ENCODE measurements at places on chromosomes 1 and 21.

DNA sequence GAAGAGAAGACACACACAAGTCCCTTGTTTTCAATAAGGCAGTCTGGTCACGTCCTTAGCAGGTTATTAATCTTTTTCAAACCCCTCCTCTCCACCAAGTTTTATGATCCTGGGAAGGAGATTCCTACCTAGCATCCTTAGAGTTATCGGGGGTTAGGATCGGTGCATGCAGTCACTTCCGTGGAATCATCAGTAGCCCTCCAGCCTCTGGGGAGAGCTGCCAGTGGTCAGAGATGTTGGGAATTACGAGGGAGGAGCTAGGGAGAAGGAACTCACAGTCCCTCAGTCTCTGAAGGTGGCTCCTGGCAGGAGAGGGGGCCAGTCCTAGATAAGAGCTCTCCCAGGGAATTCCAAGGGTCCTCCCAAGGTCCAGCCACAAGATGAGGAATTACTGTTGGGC is 57.7 kb upstream of the ATP5PO start:
- no peak for DNase-seq

GRCh38 chr1:117544509-117545109 is 61.2 kb upstream of the TENT5C start:
- DNase-seq = no peak

DNA sequence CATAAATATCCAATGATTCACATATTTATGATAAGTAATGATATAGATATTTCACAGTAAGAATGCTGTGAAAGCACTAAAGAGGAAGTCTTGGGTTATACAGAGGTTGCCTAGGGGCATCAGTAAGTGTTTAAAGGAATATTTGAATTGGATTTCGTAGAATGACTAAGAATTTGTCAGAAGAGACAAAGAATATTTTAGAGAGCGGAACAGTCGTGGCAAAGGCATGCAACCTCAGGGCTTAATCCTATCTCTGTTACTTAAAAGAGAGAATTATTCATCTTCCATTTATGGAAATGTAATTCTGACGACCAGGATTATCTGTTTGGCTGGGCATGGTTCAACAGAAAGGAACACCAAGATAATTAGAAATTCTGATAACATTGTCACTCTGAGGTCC is 171.9 kb upstream of the NR5A2 start:
- no peak for DNase-seq

GRCh38 chr1:52055866-52056162 is 281 bp upstream of the BTF3L4 start:
- no peak for DNase-seq

- no peak for DNase-seq
These were observed 2.1 kb downstream of the TIE1 start for GRCh38 chr1:43302721-43303470.

Measured in liver (tissue), 10 donors.